Activated naive CD8-positive, alpha-beta T cell treated with anti-CD3 and anti-CD28 coated beads, Interleukin-2, amount 50 U/mL, for 24 hours (primary cell): ENCODE measurements at places on chromosomes 6 and 20.

DNA sequence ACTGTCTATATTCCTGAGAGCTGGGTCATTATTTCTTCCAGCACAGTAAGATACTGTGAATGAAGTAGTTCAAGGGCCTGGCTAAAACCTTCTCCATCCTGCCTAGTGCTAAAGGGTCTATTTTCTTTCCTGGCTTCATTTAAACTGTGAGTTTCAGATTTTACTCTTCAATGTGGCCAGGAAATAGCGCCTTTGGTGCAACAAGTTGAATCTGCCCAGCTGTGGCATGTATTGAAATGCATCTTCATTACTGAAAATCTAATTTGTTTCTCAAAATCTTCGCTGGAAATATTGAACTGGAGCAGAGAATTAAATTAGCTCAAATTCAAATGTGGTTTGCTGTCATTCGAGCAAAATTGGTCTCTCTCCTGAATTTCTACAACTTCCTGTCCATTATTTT is 114.6 kb upstream of the KCNG1 start:
- no peak for DNase-seq

DNA sequence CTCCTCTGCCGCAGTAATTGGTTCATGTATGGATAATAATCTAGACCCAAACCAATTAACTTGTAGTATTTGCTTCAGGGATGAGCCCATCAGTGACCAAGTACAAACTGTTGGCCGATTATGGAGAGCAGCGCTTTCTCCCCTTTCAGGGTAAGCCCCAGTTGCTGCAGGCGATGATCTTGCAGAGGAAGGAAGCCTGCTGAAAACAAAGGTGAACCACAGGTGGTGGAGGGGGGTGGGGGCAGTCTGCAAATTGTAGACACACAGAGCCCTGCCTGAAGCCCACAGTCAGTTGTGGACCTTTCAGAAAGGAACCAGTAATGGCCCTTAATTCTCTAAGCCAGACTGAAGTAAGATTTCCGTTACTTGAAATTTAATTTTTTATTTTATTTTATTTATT is 167.9 kb upstream of the JARID2 start:
- no peak for DNase-seq

GRCh38 chr20:32559753-32560380 is 25.3 kb downstream of the NOL4L start:
- DNase-seq, result no peak

DNA sequence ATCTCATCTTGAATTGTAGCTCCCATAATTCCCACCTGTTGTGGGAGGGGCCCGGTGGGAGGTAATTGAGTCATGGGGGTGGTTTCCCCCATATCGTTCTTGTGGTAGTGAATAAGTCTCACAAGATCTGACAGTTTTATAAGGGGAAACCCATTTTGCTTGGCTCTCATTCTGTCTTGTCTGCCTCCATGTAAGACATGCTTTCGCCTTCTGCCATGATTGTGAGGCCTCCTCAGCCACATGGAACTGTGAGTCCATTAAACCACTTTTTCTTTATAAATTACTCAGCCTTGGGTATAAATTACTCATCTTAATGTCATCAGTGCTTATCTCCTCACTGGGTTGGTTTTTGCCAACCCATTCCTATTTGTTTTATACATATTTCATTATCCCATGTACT is 142.0 kb upstream of the GMDS start:
- peak; percentile 6 for DNase-seq

- DNase-seq, result no peak
These were observed 35.1 kb downstream of the SGK1 start for GRCh38 chr6:134282816-134283215.

GRCh38 chr6:126553854-126554253 is 213.9 kb downstream of the CENPW start:
- no peak for DNase-seq

- no peak for DNase-seq
These were observed 49.4 kb upstream of the FAM135A start for GRCh38 chr6:70363741-70364493.

GRCh38 chr20:61776491-61777075 is 289.1 kb downstream of the TAF4 start:
- DNase-seq, result no peak

DNA sequence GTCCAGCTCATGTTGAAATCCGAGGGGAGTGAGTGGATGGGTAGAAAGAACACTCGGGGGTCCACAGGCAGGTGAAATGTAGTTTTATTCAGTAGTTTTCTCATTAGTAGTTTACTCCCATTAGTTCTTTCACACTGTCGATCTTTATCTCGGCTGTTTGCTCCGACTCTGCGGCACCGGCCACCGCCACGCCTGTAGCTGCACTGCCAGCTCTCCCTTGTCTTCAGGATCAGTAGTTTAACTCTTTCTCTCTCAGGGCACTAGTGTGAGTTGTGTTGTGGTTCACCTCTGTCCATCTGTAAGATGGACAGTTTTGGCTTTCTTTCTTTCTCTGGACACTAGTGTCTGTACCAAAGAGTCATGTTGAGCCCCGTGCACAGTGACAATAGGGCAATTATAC is 195.7 kb downstream of the LMBRD1 start:
- DNase-seq, result no peak

GRCh38 chr6:39568896-39569295 is 156.3 kb downstream of the KIF6 start:
- no peak for DNase-seq
